ENCODE measurements at places on chromosomes 2 and 18.

DNA sequence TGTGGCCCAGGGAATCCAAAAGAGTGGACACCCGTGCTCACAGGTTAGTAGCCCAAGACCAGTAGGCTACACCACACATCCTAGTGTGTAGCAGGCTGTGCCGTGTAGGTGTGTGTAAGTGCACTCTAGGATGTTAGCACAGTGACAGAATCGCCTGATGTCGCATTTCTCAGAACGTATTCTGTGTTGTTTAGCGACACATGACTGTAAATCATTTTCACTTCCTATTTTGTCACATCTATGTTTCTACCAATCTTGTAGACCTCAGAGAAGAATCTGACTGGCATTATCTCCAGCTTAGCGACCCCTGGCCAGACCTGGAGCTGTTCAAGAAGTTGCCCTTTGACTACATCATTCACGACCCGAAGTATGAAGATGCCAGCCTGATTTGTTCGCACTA is 45.1 kb downstream of the NTSR2 start:
- DNase-seq, result no peak

DNA sequence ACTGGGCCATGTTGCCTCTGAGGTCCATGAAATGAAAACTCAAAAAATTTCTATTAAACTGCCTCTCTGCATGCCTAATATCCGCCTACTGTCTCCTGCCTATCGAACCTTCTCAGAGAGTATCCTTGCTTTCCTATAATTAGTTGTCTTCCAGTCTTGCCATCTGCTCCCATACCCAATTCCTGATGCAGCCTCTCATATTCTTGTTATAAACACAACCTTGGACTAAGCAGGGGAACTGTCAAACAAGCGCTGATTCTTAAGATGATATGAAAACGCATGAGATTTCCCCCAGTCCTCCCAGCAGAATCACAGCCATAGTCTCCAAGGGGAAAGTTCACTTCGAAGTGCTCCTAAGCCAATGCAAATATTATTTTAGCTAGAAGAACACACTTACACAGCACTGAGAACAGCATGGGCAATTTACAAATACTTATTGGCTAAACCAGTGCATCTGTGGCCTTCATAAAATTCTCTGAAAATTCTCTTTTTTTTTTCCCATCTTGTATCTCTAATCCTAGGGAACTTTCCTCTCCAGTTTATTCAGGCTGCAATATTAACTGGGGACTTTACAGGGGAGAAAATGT is 471.6 kb downstream of the MBD2 start:
- no peak for DNase-seq

DNA sequence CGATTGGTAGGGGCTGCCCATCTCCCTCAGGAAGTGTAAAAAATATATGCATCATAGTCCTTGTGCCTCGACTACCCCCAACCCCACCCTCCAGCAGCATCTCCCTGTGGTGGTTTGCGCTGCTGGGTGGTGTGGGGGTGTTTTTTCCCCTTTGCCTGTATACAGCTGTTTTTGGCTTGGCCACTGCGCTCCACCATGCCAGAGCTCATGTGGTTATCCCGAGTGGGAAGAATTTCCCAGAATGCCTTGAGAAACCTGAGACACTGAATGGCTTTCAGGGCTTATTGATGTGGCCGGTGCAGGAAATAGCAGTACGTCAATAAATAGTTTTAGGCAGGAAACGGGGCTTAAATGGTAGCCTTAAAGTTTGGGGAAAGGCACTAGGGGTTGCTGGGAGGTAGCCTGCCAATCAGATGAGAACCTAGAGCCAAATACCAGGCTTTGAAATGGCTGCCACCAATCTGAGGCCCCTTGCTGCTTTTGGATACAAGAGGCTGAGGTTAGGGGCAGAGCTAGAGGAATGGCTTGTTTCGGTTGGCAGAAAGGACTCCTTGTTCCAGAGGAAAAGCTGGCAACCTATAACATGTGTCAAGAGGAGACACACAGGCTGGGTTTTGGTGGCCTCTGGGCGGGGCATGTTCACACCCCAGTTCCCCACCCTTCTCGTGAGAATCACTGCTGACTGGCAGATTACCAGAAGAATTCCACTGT is 144.1 kb downstream of the SMAD7 start:
- peak; percentile 8 for DNase-seq

GRCh38 chr2:95329891-95330793 is 33.0 kb downstream of the KCNIP3 start:
- DNase-seq, result no peak

DNA sequence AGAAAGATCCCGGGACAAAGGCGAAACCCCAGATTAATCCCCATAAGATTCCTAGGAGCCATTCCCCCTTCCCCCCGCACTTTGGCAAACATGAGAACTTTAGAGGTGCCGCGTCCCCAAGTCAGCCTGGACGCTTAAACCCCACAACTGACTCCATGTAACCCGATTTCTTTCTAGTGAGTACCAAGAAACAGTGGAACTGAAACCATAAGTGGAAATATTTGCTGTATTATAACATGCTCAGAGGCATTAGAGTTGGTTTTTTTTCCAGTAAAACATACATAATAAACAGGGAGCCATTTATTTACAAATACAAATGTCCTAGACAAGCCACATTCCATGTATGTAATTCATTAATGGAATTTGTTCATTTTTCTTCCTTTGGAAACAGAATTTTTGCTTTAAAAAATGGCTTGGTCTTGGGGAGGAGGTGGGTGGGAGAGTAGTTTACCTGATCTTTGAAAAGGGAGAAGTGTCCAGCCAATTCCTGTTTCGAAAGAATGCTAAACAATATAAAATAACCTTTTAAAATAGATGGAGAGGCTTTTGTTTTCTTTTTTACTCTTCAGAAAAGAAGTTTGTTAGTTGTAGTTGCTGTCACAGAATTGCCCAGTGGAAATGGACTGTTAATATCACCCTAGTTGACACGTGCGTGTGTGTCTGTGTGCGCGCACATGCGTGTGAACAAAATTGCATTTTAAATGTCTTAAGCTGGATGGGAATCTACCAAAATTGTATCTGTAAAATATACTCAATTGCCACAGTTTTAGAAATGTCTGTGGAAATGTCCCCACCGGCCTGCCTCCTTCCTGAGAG is 10.6 kb downstream of the POU3F3 start:
- no peak for DNase-seq

GRCh38 chr2:233101816-233102215 is 41.7 kb downstream of the INPP5D start:
- no peak for DNase-seq

DNA sequence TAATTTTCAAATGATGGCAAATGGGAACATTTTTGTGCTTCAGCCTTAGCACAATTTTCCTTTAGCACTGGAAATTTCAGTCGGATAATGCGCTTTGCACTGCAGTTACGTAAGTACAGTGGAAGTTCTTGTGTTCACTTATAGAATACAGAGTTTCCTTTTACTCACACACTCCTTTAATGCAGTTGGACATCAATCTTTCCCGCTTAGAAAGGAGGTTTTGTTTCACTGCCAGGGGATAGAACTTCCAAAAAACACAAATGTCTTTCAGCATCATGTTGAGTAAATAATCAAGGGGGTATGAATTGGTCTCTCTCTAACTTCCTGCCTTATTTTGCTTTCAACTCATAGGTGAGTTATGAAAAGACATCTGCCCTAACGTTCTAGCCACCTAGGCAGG is 63.2 kb downstream of the TGFA start:
- DNase-seq, result no peak

- DNase-seq, result no peak
These were observed 37.9 kb downstream of the LYPD1 start for GRCh38 chr2:132632000-132632649.

DNA sequence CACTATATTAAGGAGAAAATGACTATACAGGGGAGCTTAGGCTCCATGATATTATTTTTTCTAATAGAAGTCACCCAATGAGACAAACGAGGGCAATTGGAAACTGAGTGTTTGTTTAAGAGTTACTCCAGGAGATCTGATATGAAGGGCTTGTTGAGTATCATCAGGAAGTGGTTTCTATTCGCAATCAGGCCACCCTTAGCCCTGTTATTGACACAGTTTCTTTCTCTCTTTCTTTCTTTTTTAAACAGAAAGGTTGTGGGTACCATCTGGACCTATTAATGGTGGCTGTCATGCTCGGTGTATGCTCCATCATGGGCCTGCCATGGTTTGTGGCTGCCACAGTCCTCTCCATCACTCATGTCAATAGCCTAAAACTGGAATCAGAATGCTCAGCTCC is 117.3 kb downstream of the DPP4 start:
- no peak for DNase-seq

DNA sequence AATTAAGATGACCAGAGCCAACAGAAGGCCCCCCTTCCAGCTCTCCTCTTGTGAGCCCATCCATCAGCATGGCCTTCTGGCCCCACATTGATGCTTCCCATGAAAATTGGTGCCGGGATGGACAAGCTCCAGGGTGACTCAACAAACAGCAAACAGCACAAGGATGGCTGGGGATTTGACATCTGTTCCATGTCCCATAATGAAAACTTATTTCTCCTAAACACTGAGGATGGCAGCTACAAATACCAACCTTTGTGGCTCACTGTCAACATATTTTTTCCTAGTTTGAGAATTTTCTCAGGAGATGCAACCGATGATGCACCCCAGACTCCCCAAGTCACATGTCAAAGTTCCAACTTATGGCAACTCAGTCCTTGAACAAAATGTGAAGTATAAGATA is 169.6 kb upstream of the SIX2 start:
- no peak for DNase-seq

DNA sequence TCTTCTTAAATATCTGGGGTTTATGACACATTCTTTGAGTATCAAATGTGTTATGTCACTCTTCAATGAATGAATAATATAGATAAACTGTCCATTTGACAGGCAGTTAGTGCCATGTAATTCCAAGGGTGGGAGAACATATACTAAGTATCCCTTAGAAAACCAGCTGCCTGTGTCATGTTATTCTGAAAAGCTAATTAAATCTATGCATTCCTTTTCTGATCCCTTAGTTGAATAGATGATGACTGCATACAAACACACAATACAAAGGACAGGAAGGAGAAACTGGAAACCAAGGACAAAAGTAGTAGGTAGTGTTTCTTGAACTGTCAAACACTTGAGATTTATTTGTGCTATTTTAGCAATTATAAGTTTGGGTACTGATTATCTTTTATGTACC is 8.3 kb downstream of the ARHGAP28 start:
- DNase-seq, result no peak

DNA sequence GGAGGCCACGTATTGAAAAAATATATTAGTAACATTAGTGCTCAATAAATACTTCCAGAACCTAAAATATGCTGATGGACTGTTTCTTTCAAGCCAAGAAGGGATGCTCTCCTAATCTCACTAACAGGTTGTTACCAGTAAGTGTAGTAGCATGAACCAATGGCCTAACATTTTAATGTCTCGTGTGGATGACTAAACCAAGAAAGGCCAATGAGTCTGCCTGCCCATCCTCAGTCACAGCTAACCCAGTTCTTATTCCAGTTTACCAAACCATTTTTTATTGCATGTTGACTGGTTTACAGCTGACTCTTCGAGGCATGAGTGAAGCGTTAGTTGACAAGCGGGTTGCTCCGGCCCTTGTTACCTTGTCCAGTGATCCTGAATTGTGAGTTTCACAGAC is 45.1 kb upstream of the TNFRSF11A start:
- no peak for DNase-seq

DNA sequence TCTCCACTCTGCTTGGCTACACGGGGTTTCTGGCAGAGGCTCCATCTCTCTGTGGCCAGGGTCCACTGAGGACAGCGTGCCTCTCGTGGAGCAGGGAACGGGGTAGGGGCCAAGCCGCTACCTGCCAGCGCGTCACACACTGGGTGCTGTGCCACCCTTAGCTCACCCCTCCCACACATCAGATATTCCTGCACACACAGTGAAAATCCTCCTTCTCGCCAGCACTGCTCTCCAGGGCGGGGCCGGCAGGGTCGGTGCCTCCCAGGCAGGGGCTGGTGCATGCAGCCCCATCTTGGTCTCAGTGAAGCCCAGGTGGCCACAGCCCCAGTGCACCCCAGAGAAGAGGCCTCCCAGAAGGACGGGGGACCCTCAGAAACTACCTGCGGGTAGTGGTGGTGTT is 124.6 kb downstream of the MBP start:
- no peak for DNase-seq

- no peak for DNase-seq
These were observed 256.7 kb downstream of the DCDC2C start for GRCh38 chr2:3960106-3960505.

GRCh38 chr2:196338440-196338839 is 167.1 kb upstream of the STK17B start:
- no peak for DNase-seq

DNA sequence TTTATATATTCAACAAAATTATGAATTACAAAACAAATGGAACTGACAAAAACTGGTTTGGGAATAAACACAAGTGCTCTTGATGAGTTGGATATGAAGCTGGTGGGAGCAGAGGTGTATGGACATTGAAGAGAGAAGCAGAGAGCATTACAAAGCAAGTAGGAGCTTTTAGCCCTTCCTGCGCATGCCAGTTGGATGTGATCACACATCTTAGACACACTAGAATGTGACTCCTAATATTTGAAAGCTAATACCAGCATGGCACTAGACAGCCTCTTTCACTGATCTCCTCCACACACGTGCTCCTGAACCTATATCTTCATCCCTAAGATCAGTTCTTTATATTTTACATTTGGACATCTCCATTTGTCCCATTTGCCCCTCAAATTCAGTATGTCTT is 298.1 kb downstream of the MTX2 start:
- DNase-seq, result no peak

- no peak for DNase-seq
These were observed 71.2 kb downstream of the MAIP1 start for GRCh38 chr2:200026332-200027230.

GRCh38 chr2:197677483-197677882 is 2.1 kb upstream of the RFTN2 start:
- no peak for DNase-seq

- no peak for DNase-seq
These were observed 523.3 kb downstream of the CMPK2 start for GRCh38 chr2:6342273-6342920.

DNA sequence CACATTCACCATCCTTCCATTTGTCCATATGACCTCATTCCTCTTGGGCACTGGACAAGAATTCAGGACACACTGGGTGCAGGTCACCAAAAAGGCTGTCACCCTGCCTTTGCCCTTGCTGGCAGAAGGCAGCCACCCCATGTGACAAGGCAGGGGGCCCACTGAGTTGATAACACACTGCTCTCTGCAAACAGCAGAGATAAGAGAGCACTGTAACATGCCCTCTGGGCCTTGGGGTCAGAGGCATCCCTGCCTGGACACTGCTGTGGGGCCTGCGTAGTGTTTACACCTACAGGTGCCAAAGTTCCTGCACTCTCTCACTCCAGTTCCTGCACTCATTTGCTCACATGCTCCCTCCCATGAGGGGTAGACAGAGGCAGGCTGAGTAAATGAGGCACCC is 344.7 kb upstream of the TCF4 start:
- no peak for DNase-seq

DNA sequence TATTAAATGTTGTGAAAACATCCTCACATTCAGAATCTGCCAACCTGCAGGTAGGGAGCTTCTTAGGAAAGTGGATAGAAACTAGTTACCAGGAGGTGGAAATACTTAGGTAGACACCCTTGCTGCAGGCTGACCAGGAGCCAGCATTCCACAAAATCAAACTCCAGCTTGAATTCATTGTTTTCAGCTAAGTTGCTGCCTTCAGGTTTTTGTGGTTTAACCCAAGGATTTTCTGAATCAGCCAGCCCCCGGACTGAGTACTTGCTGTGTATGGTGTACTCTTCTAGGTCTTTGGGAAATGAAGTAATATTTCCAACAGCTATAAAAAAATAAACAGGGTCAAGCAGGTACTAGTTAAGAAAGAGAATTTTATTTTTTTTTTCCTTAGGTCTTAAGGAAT is 192.1 kb upstream of the CHST9 start:
- DNase-seq, result no peak

- DNase-seq, result no peak
These were observed 59.8 kb downstream of the MOGAT1 start for GRCh38 chr2:222731201-222731621.

GRCh38 chr2:100773538-100773937 is 46.4 kb upstream of the NPAS2 start:
- DNase-seq, result no peak

All from kidney (tissue), 22 donors.